ENCODE measurements at places on chromosomes 1 and 21.

GRCh38 chr21:36910581-36911307 is 55.7 kb downstream of the HLCS start:
- DNase-seq: no peak

DNA sequence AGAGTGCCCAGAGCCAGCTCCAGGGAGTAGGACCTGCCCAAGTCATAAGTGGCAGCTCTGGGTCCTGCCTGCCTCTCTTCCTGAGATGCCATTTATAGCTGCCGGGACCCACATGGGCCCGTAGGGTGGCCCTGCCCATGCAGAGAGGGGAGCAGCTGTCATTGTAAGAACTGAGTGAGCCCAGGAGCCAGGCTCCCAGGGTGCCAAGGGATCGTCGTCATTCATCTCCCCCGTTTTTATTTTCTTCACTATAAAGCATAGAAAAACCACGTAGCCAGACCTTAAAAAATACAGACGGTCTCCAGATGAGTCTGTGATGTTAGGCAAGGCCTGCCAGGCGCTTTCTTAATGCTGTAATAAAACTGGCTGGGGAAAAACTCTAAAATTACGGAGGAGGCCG is 90.7 kb downstream of the IGSF21 start:
- no peak for DNase-seq

GRCh38 chr1:13514821-13515220 is 1.0 kb upstream of the LRRC38 start:
- DNase-seq: no peak

DNA sequence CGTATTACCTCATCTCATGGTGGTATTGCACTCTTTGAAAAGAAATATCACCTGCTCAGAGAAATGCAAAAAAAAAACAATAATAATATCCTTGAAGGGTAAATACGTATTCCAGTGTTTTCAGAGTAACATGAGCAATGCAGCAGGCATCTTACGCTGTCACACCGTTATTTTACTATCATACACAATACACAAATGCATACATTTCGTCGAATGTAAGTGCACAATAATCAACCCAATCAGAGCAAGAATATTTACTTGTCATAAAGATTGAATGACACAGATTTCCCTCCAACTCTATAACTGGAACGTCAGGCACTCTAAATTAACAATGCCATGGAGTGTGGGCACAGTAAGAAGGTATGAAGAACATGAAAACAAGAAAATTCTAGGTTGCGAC is 1050.1 kb downstream of the PLA2G4A start:
- DNase-seq: no peak

Measured in activated T-helper 1 cell treated with anti-CD3 and anti-CD28 coated beads, Interleukin-2, amount 50 U/mL, for 16 hours (primary cell).